Activated T-cell treated with anti-CD3 and anti-CD28 coated beads for 1 hour (primary cell): ENCODE measurements at places on chromosomes 11 and 22.

DNA sequence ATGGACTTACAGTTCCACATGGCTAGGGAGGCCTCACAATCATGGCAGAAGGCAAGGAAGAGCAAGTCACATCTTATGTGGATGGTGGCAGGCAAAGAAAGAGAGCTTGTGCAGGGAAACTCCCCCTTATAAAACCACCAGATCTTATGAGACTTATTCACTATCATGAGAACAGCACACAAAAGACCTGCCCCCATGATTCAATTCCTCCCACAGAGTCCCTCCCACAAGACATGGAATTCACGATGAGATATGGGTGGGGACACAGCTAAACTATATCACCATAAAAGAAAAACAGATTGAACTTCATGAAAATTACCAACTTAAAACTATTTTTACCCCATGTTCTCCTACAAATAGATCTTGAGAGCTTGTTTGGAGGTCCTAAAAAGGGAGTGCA lies 19.6 kb downstream of the ENTHD1 start:
- no peak for DNase-seq

GRCh38 chr22:33035272-33035863 lies 22.8 kb downstream of the SYN3 start:
- no peak for DNase-seq

DNA sequence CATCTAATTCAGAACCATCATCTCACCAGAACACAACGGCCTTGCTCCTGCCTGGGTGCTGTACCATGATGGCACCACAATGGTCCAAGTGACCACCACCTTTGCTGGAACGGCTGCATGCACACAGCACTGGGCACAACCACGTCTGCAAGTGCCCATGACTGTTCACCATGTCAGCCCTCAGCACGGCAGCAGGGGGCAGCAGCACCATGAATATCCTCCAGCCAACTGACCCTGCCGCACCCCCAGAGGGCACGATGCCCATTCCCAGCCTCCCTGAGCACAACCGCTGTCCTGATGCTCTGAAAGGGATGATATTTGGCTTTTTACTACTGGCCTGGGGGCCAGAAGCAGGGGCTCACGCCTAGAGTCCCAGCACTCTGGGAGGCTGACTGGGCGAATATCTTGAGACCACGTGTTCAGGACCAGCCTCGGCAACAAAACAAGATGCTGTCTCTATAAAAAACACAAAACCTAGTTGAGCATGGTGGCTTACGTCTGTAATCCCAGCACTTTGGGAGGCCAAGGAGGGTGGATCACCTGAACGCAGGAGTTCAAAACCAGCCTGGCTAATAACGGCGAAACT lies 25.7 kb downstream of the DRD4 start:
- DNase-seq: peak; percentile 22

- DNase-seq: no peak
Observed at GRCh38 chr11:111469200-111469599, 43.0 kb downstream of the BTG4 start.

DNA sequence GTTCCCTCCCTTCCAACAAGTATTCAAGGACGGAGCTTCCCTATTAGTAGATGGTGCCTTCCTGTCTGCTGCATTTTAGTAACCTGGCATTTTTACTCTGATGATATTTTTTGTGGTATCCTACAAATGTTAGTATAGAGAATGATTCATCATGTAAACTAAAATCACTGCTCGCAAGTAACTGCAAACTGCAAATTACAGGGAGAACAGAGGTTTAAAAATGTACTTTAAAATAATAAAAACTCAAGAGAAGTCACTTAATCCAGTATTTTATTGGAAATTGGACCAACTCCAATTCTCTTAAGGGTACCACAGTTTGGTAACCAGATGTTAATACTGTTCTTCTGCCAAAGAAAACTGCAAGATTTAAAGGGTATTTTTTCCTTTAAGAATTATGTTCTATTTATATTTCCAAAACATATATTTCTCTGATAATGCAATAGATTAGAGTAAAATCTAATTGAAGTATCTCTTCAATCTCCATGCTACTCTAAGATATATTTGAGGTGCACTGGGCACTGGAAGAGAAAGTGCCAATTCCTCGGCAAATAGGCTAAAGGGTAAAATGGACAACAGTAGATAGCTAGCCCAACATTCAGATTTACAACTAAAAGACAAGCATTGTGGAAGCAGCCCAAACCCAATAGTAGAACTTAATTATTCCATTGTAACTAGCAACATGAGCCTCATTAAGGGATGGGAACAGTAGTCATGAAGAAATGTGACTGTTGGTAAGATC lies 298.0 kb downstream of the TTC28 start:
- no peak for DNase-seq

DNA sequence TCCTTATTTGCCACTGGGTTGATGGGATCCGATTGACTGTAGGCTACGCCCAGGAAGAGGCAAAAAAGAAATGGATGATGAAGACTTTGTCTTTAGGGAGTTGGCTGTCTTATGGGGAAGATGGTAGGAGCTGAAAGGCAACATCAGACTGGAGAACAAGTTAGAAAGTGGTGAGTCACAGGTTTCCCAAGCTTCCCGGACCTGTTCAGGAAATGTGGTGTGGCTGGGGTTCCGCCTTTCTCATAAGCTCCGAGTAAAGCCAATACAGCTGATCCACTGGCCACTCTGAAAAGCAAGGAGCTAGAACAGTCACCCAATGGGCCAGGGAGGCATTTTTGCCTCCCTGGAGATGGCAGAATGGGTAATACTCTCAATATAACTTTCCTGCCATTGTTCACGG lies 194.5 kb downstream of the SNX19 start:
- no peak for DNase-seq

- DNase-seq: no peak
Observed at GRCh38 chr11:1301220-1302000, 8.0 kb downstream of the TOLLIP start.

DNA sequence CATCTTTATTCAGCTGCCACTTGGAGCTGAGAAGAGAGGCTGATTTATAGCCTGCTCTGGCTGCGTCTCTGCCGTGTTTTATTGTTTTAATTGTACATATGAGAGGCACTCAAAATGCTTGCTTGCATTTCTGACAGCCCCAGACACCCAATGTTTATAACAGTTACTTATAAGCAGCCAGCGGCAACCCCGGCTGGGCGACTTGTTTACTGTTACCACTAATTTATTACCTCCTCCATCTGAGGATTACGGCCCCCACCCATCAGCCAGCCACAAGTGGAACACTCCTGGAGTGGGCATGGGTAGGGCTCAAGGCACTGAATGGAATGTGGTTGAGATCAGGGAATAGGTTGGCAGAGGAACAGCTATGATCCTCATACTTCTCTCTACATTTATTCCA lies 61.2 kb downstream of the CLPB start:
- no peak for DNase-seq

- no peak for DNase-seq
Observed at GRCh38 chr22:44085743-44086270, 61.7 kb downstream of the PARVB start.

- no peak for DNase-seq
Observed at GRCh38 chr22:20087319-20088262, 7.5 kb downstream of the DGCR8 start.

GRCh38 chr11:209275-210121 lies 2.0 kb downstream of the RIC8A start:
- no peak for DNase-seq

DNA sequence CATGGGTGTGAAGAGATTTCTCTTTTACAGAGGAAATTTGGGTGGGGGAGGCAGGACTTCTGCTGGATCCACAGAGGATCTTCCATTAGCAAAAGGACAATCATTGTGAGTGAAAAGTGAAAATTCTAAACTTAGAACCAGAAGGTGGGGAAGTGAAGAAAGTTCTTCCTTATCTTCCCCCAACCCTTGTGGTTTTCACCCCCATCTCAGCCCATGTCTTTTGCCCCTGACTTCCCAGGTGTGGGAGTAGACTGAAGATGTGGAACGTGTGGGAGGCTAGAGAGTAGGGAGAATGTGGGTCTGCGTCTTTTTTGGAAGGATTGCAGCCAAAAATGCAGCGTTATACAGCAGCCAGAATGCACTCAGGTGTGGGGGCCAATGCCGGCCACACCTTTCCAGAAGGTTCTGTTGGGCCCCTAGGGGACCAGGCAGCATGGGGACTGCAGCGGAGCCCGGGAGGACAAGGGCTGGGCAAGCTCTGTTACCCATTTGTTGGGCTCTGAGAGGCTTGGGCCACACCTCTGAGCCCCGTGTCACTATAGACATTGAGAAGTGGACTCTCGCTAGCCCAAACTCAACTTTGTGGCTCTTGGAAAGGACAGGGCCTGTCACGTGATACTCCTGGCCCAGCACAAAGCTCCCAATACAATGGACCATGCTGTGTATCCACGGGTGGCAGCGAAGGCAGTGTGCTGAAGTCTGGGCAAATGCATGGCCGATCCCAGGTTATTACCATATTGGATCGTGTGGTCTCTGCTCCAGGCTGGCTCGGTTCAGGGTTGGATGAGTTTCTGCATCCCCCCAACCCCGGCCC lies 32.8 kb upstream of the LINC01488 start:
- DNase-seq: no peak

GRCh38 chr11:102416976-102417375 lies 35.6 kb downstream of the TMEM123 start:
- DNase-seq: no peak

DNA sequence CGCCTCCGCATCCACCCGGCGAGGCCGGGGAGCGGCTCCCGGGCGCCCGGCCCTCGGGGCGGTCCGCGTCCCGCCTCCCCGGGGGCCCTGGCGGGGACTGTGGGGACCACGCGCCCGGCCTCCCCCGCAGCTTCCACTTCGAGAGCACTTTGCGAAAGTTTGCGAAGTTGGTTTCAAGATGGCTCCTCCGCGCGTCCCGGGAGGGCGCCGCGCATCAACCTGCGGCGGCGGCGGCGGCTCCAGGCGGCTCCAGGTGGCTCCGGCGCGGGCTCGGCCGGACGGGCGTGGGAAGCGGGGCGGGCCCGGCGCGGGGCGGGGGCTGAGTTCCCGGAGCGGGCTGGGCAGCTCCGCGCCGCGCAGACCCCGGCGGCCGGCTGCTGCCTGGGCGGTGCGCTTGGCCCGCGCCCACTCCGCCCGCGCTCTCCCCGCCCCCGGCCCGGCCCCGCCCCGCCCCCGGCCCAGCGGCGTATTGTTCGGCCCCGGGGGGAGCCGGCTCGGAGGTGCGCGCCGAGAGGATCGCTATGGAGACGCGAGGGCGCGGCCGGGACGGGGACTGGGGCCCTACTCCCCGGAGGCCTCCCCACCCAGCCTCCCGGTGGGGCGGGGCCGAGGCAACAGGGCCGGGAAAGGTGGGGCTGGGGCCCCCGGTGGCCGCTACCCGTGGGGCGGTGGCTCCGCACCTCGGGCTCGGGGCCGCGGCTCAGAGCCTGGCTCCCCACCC lies at the start of gene CELSR1:
CELSR1 (minus strand) TSS at position 396 of the 721 bp plus-strand sequence. CDS start 450 bp downstream, outside the sequence.
- no peak for DNase-seq

GRCh38 chr11:72778535-72779494 lies 15.0 kb downstream of the STARD10 start:
- DNase-seq: no peak

- DNase-seq: no peak
Observed at GRCh38 chr11:65417702-65418430, 4.7 kb upstream of the NEAT1 start.

GRCh38 chr11:14075118-14076078 lies 112.9 kb downstream of the SPON1 start:
- DNase-seq: peak; percentile 27

GRCh38 chr11:86369668-86370067 lies 5.0 kb upstream of the CCDC81 start:
- DNase-seq: no peak

- DNase-seq: no peak
Observed at GRCh38 chr22:44574057-44574639, 76.1 kb upstream of the RTL6 start.

DNA sequence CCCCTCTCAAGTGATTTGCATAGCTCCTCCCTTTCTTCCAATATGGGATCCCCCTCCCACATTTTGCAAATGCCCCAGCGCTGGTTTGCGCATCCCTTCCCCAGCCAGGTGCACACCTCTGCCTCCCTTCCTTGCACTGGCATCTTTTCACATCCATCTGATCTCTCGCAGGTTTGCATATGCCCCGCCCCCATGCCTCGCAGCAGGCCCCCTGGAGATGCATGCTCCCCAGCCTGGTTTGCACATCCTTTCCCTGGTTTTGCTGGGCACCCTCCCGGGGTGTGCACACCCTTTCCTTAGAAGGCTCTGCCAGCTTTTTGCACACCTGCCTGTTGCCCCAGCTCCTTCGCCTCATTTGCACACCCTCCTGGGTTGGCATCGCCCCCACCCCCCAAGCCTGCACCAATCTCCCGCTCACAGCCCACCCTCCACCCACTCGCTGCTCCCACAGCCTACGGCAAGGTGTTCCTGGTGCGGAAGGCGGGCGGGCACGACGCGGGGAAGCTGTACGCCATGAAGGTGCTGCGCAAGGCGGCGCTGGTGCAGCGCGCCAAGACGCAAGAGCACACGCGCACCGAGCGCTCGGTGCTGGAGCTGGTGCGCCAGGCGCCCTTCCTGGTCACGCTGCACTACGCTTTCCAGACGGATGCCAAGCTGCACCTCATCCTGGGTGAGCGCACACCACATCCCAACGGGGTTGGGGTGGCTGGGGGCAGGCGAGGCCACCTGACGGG lies 917 bp downstream of the RPS6KA4 start:
- DNase-seq: no peak

GRCh38 chr11:33747979-33748378 lies 11.8 kb upstream of the CD59 start:
- no peak for DNase-seq

DNA sequence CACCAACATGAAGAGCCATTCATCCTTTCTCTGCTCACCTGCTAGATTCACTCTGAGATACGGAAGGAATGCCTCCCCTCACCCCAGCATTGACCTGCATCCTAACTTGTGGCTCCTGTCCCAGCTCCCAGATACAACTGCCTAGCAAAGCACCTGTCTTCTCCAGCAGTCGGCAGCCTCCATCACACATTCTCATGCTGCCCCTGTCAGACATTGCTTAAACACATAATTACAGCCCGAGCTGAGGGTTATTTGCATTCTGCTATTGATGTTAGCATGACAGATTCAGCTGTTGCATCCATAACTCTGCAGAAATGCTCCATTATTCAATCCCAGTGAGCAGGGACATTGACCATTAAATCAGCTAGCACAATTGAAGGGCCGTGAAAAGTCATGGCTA lies 184.4 kb upstream of the NARS2 start:
- DNase-seq: no peak

- DNase-seq: no peak
Observed at GRCh38 chr22:32699001-32699582, 102.4 kb upstream of the TIMP3 start.

DNA sequence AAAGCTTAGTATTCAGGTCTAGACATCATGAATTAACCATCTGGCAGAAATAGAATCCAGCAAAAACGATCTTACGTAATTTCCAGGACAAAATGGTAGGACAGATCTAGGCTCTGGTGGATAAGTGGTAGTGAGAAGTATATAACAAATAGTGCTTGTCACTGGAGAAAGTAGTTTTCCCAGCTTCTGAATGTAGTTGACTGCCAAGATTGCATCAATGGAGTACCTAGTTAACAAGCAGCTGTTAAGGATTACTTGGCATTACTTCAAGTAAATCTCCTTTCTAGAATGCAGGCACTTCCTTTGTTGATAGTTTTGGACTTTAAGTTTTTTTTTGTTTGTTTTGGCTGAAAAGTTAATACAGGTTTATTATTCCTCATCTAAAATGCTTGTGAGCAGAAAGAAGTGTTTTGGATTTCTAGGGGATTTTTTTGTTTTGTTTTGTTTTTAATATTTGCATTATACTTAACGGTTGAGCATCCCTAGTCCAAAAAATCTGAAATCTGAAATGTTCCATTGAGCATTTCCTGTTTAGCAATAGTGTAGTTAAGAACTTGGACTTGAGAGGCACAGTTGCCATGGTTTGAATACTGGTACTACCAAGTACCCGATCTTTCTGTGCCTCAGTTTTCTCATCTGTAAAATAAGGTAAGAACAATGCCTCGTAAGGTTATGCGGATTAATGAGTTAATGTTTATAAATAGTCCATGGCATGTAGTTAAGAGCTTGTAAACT lies 20.3 kb downstream of the FAM118B start:
- DNase-seq: no peak
